ENCODE measurements at places on chromosomes 1 and 21.

- no peak for DNase-seq
Measured at GRCh38 chr1:164311377-164311776, 247.6 kb upstream of the PBX1 start.

GRCh38 chr21:34148419-34148804 is 75.0 kb downstream of the MRPS6 start:
- DNase-seq: no peak

- no peak for DNase-seq
Measured at GRCh38 chr1:3105167-3105863, 36.3 kb downstream of the PRDM16 start.

- DNase-seq: no peak
Measured at GRCh38 chr1:13930151-13930550, 230.2 kb downstream of the PRDM2 start.

- DNase-seq: no peak
Measured at GRCh38 chr21:45423968-45424853, 19.2 kb downstream of the COL18A1 start.

- peak; percentile 85 for DNase-seq
Measured at GRCh38 chr1:176897350-176898236, 266.9 kb downstream of the ASTN1 start.

DNA sequence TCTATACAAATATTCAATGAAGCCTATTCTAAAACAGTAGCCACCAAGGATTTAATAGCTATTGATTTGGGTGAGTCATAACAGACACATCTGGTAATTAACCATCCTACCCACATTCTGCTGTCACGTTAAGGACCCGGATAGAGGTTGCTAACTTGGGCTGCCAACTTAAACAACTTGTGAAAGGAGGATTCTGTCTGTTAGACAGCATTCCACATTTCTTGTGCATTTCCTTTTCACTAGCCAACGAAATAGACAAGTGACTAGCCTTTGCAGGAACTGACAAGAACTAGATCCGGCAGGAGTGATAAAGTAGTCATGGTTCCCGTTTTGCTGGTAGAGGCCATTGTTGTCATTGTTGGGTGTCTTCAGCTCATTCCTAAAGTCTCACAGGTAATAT is 9.5 kb downstream of the DSCAM start:
- no peak for DNase-seq

All from adrenal gland (tissue), 19 donors.